ENCODE measurements at places on chromosomes 1 and 21.

GRCh38 chr1:210132582-210132981 lies 100.0 kb upstream of the SERTAD4 start:
- no peak for DNase-seq

GRCh38 chr1:52238474-52238873 lies 96.6 kb downstream of the ZFYVE9 start:
- DNase-seq = no peak

DNA sequence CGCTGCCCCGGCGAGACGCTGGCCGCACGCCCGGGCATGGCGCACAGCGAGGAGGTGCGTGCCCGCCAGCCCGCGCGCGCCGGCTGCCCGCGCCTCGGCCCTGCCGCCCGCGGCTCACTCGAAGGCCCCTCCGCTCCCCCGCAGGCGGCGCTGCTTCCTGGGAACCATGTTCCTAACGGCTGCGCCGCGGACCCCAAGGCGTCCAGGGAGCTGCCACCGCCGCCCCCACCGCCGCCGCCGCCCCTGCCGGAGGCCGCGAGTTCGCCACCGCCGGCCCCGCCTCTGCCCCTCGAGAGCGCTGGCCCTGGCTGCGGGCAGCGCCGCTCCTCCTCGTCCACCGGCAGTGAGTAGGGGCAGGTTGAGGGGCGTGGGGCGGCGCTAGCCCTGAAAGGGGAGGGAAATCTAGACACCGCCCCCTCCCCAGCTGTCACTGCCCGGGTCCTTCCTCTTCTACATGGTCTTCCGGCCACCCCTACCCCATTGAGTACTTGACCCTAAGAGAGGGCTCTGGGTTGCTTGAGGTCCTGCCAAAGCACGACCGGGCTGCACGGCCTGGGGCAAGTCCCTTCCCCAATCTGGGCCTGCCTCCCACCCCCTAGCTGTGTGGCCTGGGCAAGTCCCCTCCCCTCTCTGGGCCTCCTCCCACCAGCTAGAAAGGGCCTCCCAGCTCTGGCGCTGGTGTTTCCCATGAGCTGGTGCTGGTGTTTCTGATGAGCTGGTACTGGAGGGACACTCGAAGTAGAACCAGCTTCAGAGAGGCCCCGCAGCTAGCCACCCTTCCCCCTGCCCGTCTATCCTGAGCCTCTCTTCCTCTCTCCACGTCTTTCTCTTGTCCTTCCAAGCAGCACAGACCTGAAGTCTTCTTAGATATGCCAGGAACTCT lies 17.0 kb downstream of the TNFRSF25 start:
- DNase-seq = no peak

GRCh38 chr1:114079596-114080190 lies 74.0 kb downstream of the SYT6 start:
- no peak for DNase-seq

DNA sequence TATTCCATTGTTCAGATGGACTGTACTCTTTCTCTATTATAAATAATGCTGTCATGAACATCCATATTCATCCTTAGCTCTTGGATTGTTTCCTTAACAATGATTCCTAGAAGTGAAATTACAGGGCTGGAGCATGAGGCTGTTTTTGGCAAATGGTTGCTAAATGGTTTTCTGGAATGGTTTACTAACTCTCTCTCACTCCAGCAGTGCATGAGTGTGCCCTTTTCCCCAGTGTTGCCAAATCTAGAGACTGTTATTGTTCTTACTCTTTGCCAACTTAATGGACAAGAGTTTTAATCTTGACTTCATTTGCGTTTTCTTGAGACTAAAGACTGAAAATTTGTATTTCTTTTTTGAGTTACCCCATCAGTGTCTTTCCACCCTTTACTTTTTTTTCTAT lies 113.0 kb downstream of the PAPPA2 start:
- no peak for DNase-seq

DNA sequence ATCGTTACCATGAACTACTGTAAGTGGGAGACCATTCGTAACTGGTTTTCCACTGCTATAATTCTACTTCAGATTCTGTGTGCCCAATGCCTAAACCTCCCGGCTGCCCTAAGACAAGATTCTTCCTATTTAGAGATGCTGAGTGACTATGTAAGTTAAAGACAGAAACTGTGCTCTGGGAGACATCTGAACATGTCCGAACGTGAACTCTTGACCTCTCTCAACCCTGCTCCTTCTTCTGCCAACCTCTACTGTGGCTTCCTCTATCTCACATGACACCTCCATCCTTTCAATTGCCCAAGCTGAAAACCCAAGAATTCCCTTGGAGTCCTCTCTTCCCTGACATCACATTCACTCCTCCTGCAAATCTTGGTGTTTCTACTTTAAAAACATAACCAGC lies 182.9 kb downstream of the AKT3 start:
- no peak for DNase-seq

GRCh38 chr1:98490099-98490498 lies 171.4 kb upstream of the SNX7 start:
- DNase-seq = no peak

DNA sequence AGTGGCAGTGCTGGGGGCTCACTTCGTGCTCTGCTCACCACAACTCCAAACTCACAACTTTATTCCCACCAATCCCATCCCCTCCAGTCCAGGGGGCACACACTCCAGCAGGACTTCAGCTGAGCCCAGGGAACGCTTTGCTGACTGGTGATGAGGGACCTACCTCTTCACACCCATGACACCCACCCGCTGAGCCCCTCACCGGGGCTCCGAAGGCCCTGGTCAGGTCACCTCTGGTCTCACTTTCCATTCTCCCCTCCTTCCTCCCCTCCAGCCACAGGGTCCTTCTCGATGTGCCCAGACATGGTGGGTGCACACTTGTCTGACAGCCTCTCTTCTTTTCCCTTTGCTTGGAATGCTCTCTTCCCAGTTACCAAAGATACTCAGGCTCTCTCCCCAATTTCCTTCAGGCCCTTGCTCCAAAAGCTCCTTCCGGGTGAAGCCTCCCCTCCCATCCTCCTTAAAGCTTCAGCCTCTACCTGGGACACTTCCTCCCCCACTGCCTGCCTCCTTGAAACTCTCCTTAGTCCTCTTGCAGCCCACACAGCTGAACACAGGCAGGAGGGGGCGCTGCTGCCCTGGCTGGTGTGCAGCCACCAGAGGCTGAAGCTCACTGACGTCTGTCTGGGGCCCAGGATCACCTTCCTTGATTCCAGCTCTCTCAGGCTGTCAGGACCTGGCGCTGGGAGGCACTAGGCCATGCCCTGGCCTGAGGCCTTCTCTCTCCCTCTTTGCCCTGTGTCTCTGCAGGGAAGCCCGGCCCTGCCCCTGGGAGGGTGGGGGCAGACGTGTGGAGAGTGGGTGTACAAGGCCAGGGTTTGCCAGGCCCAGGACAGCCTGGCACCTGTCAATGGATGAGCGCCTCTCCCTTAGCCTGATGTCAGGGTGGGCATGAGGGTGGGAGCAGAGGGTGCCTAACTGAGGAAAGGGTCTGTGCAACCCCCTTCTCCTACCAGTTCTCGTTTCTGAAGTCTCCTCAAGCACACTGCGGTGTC lies 1.6 kb downstream of the KCNE1 start:
- DNase-seq = peak; percentile 16

GRCh38 chr1:47231301-47232186 lies 481 bp downstream of the TAL1 start:
- DNase-seq = peak; percentile 57

- no peak for DNase-seq
Measured at GRCh38 chr1:4531842-4532241, 122.6 kb upstream of the AJAP1 start.

GRCh38 chr1:203478986-203479385 lies 3.4 kb downstream of the PRELP start:
- no peak for DNase-seq

GRCh38 chr1:111553196-111553595 lies 49.8 kb upstream of the ADORA3 start:
- DNase-seq = no peak

- DNase-seq = no peak
Measured at GRCh38 chr1:167016100-167016750, 27.1 kb downstream of the MAEL start.

GRCh38 chr1:23848673-23849616 lies 19.1 kb downstream of the FUCA1 start:
- no peak for DNase-seq

- no peak for DNase-seq
Measured at GRCh38 chr1:236030534-236030933, 34.4 kb downstream of the NID1 start.

DNA sequence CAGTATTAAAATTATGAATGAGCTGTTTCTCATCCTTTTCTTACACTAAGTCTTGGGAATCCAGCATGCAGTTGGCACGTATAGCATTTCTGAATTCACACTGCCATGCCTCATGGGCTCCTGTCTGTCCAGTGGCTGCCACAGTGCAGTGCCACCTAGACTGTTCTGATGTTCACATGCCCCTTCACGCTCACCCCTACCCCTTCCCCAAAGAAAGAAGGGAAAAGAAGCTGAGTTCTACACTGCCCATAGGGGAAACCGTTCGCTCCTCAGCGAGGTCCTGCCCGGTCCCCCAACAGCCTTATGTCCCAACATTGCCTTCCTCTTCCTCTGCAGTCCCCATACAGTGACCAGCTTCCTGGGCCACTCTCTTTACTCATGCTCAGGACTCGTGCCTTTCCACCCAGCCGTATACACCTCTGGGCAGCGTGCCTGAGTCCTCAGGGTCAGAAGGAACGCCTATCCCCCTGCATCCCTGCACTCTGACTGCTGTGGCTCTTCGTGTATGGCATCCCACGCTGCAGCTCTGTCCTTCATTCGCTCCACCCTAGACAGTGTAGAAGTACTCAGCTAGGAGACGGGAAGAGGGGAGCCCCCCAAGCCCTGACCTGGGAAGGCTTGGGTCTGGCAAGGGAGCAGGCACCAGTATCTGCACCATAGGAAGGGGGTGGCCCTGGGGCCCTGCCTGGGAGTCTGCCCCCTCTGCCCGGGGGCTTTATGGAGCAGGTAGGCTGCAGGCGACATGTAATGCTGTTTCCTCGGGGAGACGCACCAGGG lies 24.1 kb upstream of the ARF1 start:
- DNase-seq = peak; percentile 31

DNA sequence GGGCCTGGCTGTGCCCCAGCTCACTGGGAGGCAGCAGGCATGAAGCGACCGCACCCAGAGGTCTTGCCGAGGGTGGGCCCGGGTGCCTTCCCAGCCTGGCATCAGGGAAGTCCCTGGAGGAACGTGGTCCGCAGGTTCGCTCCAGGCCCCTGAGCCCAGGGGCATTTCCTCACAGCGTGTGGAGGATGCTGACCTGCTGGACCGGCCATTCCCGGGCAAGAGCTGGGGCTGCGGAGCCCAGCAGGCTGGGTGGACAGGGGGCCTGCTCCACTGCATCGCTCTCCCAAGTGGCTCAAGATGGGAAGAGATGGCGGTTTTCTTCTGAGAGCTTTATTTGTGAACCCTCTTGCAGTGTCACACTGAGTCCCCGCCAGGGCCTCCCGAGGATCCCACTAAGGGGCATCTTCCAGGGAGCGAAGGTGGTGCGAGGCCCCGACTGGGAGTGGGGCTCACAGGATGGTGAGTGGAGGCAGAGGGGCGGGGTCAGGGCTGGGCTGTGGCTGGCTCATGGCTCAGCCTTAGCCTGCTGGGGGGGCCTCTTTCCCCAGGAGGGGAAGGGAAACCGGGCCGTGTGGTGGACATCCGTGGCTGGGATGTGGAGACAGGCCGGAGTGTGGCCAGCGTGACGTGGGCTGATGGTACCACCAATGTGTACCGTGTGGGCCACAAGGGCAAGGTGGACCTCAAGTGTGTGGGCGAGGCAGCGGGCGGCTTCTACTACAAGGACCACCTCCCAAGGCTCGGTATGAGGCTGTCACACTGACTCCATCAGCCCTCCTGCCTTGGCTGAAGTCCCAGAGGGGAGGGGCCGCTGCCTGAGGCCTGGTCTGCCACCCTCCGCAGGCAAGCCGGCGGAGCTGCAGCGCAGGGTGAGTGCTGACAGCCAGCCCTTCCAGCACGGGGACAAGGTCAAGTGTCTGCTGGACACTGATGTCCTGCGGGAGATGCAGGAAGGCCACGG lies 7.2 kb upstream of the MMP23B start:
- no peak for DNase-seq

GRCh38 chr1:90295534-90295933 lies 300.6 kb downstream of the ZNF326 start:
- DNase-seq = no peak

- no peak for DNase-seq
Measured at GRCh38 chr21:31414263-31415000, 70.4 kb upstream of the TIAM1 start.

GRCh38 chr1:24257373-24257772 lies 61.8 kb upstream of the GRHL3 start:
- no peak for DNase-seq

- DNase-seq = no peak
Measured at GRCh38 chr1:79235301-79236002, 228.9 kb upstream of the ADGRL4 start.

DNA sequence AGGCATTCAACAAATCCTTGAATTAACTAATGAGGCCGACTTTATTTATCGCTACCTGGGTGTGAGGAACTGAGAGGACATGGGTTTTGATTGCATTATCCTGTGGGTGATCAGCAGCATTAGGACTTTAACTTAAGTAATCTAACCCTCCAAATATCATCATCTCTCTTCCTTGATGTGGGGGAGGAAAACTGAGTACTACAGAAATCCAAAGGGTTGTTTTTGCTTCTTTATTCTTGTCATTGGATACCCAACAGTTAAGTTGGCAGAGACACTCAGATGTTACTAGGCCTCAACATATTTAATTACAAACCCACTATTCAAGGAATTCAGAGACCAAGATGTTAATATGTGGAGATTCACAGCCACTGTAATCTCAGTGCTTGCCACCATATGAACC lies 97.4 kb upstream of the ST6GALNAC5 start:
- no peak for DNase-seq

- DNase-seq = no peak
Measured at GRCh38 chr1:11523746-11524464, 45.0 kb downstream of the DISP3 start.

DNA sequence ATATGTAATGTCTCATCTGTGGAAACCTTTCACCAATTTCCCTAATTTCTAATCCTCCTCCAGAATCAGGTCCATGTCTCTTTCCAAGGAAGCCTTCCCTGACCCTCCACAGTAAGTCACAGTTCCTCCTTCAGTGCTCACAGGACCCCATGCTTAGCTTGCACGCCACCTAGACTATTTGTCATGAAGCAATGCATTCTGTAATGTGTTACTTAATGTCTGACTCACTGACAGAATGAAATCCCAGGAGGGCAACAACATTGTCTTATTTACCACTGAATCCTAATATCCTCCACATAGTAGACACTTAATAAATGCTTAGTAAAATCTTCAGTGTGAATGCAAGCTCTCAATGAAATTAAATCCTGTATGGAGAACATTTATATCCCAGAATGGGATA lies 245.9 kb upstream of the PLD5 start:
- no peak for DNase-seq

GRCh38 chr1:226920446-226920894 lies 19.6 kb upstream of the COQ8A start:
- DNase-seq = no peak

GRCh38 chr1:236113324-236114032 lies 28.9 kb upstream of the GPR137B start:
- DNase-seq = no peak

DNA sequence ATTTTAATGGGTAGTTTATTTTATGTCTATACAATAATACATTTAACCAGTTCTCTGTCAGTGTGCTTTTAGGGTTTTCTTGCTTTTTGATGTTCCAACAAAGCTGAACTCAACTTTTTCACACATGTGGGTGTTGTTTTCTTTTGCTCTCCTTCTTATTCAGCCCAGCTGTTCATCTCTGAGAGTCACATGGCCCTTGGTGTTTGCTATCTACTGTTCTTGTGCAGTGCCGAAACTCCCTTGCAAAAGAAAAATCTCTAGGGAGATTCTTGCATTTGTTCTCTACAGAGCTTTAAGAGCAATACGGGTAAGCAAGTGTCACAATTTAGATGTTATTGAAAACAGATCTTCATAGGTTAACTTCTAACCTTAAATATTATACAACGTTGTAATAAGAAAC lies 281.1 kb upstream of the CXADR start:
- DNase-seq = no peak

- DNase-seq = no peak
Measured at GRCh38 chr1:174700775-174701174, 253.0 kb downstream of the GPR52 start.
